ENCODE measurements at places on chromosomes 4 and X.

DNA sequence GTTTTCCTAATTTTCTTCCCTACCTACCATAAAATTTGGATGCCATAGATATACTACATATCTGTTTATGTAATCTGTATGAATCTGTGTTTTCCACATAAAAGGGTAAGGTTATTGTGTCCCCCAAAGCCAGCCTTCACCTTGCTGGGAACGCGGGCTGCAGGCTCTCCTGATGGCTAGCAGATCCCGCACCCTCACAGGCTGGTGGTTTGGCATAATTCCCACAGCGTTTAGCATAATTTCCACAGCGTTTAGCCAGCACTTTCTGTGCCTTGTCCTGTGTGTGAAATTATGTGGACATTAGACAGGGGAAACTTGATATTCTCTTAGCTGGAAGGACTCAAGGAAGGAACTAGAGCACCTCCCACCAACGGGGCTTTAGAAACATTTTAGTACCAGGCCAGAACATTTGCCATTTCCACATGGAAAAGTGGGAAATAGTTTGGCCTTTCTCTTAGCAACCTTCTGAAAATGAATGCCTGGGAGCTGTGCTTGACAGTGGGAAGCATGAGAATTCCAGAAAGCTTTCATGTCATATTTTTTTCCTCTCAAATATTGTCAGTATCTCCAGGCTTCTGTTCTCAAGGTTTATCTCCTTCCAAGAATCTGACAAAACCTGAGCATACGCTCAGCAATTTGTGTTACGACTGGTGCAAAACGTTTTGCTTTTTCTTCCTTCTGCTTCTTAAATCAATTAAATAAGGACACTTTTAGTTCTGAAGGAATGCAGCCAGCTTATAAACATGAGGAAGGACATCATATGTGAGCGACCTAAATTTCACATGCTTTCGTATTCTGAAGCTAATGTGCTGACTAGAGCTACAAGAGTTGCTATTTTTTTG, 67.9 kb downstream of the STK32B start:
- DNase-seq, result no peak

DNA sequence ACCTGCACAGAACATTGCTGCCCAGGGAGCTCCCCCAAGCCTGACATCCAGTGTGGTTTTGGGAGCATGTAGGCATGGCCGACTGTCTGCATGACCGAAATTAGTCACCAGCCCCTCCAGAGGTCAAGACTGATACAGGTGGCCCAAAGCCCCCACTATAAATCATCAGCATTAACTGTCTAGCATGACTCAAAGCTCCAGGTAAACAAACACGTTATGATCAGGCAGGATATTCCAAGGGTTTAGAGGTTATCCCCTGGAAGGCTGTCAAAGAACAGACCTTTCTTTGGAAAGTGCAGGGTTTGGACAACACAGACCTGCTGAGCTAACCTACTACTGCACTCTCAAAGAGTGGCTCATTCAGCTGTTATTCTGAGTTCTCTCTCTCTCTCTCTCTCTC, 2.1 kb upstream of the FAM9A start:
- DNase-seq, result no peak

DNA sequence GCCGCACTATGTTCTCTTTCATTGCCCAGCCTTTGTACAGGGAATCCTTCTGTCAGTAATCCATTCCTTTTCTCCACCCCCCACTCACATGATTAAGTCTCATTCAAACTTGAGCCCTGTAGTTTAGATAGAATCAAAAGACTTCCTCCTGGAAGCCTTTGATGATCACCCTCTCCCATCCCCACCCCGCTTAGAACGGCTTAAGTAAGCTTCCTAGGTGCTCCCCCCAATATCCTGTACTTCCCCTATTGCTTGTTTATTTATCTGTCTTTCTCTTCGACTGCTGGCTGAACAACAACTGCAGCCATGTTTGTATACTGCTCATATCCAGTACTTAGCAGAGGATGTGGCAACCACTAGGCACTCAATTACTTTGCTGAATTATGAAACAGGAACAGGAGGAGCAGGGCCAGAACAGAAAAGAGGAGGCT, 38.5 kb upstream of the GPC3 start:
- DNase-seq, result peak; percentile 29

- DNase-seq, result no peak
These were observed 242.9 kb downstream of the IQCM start for GRCh38 chr4:149572716-149573115.

DNA sequence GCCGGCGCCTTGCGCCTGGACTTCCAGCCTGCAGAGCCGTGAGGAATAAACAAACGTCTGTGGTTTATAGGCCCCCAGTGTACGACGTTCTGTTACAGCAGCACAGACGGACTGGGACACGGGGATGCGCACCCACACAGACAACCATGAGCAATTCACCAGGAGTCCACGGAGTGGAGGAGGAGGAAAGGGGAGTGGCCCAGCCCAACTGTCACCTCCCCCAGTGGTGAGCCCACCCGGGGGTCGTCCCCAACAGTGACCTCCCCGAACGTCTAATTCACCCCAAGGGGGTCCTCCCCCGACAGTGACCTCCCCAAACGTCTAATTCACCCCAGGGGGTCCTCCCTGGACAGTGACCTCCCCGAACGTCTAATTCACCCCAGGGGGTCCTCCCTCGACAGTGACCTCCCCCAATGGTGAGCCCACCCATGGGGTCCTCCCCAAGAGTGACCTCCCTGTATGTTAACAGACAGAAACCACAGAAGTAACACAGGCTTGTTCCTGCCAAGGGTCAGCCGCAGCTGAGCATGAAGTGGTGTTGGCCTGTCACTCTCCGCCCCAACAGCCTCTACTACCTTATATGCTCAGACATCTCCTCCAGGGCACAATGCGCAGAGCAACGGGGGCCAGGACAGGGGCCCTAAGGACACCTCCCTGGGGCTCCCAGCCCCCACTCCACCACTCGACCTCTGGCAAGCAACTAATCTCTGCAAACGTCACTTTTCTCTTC, 6.2 kb downstream of the GAK start:
- DNase-seq, result no peak

DNA sequence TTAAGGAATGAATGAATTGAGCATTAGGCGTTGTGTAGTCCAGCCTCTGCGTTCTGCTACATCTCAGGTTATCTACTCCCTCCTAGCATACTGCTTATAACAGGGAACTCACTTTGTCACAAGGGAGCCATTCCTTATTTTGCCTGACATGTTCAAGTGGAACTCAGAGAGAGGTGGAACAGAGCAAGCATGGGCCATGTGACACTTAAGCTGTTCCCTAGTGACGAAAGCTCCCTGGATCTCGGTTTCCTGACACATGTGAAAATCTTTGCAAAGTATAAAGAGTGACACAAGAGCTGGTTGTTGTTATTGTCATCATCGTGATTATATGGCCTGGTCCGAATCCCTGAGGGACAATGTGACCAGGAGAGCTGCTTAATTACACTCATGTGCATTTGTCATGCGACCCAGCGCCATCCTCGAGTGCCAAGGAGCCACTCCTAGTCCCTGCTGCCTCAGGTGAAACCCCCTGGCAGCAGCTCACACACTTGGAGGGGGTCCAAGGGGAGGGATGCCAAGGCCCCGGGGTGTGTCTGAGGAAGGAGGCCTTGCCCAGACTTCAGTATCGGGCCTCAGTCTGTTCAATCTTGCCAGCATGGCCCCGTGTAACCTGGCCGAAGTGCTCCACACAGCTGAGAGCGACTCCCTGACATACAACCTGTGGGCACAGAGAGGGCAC, 98.5 kb upstream of the MAP3K15 start:
- DNase-seq, result no peak

DNA sequence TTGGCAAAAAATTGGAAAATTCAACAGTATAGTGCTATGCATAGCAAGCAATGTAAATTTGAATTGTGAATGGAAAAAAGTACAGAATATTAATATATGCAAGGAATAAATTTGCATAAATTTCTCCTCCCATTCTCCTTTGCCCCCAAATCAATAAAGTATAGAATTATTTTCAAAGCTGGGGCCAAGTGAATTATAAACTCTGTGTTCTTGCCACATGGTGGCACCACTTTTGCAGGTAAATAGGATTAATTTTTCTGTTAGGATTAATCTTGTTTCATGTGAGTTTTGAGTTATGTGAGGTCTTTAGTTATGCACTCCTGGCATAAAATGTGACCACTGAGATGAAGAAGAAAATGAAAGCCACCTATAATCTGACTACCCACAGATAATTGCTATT, 19.9 kb downstream of the COPS4 start:
- no peak for DNase-seq
